ENCODE measurements at places on chromosomes 12 and 14.
A peak's percentile ranks its signal among the peaks of the same experiment; 100 is the strongest.

DNA sequence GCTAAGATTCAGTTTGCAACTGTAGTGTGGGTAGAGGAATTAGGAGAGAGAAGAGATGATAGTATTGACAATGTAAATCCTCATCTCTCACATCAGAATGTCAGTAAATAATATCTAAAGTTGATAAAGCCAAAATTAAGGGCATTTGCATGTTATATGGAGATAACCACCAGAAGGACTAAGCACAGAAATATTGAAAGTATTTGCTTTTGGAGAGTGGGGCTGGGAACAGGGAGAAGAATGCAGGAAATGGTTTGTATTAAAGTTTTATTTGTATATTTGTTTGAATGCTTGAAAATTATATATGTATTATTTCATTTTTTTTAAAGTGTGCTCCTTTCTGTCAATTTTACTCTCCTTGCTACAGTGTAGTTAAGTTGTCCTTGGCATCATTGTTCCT is 491.4 kb downstream of the APAF1 start:
- DNase-seq = no peak

DNA sequence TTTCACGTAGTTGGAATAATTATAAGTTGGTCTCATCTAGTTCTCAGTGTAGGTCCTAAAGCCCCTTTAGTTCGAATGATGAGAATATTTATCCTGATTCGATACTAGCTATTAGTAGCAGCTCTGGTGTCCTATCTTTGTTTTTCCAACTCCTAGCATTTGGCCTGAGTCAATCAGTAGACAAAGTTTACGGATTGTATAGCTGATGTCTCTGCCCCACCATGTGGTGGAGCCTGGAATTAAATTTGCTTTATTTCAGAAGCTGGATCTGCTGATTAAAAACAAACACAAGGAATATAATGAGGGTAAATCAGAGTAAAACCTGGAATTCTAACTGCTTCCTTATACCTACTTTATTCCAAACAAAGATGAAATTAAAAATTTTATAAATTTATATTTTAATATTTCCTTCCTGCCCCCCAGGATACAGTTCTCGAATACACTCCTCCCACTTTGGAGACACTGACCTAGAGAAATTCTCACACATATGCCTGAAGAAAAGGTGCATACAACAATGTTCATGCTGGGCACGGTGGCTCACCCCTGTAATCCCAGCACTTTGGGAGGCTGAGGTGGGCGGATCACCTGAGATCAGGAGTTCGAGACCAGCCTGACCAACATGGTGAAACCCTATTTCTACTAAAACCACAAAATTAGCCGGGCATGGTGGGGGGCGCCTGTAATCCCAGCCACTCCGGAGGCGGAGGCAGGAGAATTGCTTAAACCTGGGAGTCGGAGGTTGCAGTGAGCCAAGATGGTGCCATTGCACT is 7.6 kb upstream of the BRMS1L start:
- no peak for DNase-seq

GRCh38 chr14:39023939-39024871 is 78.8 kb downstream of the SEC23A start:
- DNase-seq = no peak

- DNase-seq = no peak
Measured at GRCh38 chr14:73234586-73235394, 2.5 kb upstream of the PAPLN start.

DNA sequence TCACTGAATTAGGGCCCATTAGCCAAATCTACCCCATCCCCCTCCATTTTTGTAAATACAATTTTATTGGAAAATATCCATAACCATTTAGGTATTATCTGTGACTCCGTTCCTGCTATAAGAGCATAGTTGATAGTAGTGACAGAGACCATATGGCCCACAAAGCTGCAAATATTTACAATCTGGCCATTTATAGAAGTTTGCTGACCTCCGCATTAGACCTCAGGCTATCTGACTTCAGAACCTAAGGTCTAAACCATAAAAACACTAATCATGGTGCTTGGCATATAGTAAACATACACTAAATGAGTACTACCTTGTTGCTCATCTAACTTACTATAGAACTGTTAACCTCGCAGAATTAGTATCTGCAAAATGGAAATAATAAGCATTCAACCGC is 124.8 kb downstream of the NPAS3 start:
- DNase-seq = no peak

DNA sequence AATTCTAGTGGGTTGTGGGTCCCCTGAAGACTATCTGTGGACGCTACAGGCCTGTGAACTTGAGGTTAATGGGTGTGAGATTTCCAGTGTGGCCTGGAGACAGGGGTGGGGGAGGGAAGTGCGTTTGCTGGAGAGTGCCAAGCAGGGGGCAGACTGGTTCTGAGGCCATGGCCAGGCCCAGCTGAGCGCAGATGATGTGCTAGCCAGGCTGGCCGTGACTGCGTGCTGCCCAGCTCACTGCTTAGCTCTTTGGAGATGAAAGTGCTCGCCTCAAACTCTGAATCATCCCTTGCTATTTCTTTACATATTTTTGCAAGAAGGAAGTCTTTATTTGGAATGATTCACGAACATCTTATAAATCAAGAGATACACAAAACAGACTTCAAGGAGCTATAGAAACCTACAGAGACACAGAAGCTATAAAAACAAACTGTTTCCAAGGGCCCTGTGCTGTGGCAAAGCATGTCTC is 75.2 kb upstream of the PLEKHG3 start:
- peak; percentile 52 for DNase-seq

- no peak for DNase-seq
Measured at GRCh38 chr12:25801734-25802133, 156.7 kb upstream of the RASSF8 start.

- DNase-seq = no peak
Measured at GRCh38 chr12:89621521-89621920, 87.1 kb downstream of the ATP2B1 start.

DNA sequence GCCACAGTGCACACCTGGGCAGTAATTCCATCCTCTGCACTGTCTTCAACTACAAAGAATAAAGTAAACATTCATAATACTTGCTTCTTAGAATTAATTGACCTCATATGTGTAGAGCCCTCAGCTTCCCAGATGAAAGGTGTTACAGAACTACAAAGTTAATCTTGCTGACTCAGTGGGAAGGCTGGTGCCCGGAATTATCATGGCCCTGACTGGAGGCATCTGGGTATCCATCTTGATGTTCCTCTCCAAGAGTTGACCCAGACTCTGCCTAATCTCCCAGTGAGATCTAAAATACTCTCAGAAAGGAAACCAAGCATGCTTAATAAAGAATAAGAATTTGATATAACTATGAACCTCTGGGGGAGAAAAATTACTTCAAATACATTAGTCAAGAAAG is 147.0 kb upstream of the ARID2 start:
- no peak for DNase-seq

GRCh38 chr14:61512026-61512834 is 183.1 kb upstream of the HIF1A start:
- no peak for DNase-seq

DNA sequence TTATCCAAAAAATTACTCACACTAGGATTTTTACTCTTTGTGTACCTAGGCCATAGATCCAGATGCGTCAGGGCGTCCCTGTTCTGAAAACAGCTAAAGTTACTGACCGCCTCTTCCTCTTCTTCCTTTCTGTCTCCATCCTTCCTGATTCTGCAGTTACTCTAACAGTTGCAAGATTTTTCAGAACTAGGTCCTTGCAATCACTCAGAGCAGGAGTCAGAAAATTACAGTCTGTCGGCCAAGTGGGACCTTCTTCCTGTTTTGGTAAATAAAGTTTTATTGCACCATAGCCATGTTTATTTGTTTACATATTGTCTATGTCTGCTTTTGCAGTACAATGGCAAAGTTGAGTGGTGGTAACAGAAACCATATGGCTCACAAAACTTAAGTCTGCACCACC is 25.6 kb upstream of the FGF6 start:
- no peak for DNase-seq

DNA sequence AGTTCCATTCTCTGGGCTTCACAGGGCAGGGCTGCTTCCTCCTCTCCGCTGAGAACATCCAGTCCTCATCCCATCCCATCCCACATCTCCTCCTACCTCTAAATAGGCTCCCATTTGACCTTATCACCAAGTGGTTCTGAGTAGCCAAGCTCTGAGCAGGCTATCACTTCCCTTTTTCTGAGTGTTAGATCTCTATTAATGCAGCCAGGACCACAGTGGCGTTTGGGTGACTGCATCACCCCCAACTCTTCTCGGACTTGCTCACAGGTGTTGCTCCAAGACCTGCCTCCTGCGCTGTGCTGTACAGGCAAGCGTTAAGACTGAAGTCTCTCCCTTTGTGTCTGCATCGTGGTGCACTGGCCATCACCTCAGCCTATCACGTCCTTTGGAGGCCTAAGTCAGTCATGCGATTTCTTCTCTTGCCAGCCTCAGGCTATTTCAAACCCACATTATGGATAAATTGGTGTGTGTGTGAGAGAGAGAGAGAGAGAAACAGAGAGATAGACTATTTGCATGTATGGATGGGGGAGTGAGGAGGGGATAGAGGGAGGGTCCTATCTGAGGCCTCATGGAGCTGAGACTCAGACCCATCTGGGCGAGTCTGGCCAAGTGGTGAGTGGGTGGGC is 12.4 kb upstream of the HHIPL1 start:
- DNase-seq = no peak

- no peak for DNase-seq
Measured at GRCh38 chr12:75483431-75483830, 2.9 kb downstream of the GLIPR1 start.

GRCh38 chr14:32075672-32076277 is 1.3 kb upstream of the ARHGAP5 start:
- no peak for DNase-seq

- no peak for DNase-seq
Measured at GRCh38 chr12:51598156-51598555, 7.1 kb downstream of the SCN8A start.

DNA sequence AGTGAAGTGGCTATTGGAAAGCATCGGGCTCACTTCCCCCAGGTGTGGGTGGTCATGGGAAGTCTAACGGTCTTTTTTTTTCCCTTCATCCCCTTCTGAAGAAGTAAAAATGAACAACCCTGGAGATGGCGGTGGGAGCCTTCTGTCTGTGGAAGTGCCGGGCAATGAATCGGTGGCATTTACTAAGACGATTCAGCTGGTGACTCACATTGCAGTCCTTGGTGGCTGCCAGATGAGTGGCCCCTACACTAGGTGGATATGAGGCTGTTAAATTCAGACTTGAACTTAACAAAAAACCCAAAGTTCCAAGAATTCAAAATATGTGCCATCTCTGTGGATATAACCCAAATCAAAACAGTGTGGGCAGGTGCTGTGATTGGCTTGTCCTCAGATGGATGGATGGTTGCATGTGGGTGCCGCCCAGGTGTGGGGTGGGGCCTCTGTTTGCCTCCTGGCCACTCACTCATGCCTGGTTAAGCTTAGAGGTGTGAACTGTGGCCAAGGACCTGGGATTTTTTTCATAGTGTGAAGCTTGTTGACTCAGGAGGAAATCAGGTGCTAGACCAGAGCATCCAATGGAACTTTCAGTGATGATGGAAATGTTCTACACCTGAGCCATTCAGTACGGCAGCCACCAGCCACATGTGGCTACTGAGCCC is 176.7 kb upstream of the NOS1 start:
- no peak for DNase-seq

DNA sequence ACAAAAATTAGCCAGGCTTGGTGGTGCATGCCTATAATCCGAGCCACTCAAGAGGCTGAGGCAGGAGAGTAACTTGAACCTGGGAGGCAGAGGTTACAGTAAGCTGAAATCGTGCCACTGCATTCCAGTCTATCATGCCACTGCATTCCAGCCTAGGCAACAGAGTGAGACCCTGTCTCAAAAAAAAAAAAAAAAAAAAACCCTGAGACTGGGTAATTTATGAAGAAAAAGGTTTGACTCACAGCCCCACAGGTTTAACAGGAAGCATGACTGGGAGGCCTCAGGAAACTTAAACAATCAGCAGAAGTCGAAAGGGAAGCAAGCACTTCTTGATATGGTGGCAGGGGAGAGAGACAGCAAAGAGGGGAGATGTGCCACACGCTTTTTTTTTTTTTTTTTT is 123.2 kb downstream of the GXYLT1 start:
- DNase-seq = no peak

- DNase-seq = no peak
Measured at GRCh38 chr12:114846771-114847170, 162.8 kb upstream of the TBX3 start.

DNA sequence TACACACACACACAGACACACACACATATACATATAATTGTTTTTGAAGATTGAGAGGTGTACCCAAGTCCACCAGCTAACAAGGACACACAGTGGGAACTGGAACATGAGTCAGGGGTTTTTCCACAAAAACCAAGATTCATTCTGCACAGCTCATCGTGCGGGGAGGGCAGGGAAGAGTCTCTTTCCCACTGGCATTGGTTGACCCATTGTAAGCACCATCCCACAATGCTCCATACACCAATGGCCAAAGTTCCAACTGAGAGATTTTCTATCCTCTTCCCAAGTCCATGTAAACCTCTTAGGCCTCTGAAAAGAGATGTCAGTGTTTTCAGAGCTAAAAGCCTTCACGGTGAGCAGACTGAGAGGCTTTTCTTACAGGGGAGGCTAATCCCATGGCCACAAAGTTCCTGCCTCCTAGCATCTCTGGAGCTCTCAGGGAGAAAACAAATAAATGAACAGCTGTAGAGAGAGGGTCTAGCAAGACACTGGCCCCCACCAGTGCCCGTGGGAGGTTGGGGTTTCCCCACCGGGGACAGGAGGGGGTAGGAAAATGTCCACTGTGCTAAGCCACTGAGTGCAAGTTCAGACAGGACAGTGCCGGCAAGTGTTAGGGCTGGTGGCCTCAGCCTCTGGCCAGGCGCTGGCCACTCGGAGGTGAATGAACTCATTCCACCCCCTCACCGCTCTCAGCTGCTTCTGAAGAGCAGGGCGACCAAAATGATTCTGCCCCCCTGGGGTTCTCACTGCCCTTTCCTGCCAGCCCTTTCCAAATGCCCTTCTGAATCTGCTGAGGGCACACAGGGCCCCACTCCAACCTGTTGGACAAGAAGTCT is 21.5 kb upstream of the TC2N start:
- no peak for DNase-seq

All from T1000 (cell line).